ENCODE measurements at places on chromosomes 12 and 14. TPM values are rescaled to one million over a fixed set of nuclear protein-coding genes. Genes with fewer than 3 reads are reported as not detected.

DNA sequence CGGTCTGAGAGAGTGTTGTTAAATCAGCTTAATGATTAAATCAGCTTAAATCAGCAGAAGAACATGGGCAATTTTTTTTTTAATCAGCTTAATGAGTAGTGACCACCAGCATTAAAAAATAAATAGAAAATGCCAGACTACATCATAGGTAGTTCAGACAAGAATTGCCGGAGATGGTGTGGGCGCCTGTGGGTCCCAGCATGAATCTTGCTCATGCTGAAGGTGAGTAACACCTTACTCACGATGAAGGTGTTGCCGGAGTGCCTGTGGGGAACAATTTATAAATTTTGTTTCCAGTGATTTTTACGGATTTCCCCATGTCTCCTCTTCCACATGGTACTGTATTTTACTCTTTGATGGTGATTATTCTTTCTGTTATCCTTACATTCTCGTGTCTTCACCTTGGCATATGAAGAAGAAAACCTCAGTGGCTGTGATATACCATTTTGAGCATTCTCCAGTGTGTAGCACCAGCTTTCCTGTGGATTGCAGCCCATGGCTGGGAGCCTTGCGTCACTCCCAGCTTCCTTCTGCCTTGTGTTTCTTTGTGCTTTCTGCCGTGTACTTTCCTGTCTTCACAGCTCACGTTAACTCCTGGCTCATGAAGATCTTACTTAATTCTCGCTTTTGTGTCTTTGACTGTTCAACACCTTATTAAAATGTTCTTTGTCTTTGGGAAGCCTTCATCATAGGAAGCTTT lies 4.7 kb downstream of the TDRD9 start:
- no peak for DNase-seq

DNA sequence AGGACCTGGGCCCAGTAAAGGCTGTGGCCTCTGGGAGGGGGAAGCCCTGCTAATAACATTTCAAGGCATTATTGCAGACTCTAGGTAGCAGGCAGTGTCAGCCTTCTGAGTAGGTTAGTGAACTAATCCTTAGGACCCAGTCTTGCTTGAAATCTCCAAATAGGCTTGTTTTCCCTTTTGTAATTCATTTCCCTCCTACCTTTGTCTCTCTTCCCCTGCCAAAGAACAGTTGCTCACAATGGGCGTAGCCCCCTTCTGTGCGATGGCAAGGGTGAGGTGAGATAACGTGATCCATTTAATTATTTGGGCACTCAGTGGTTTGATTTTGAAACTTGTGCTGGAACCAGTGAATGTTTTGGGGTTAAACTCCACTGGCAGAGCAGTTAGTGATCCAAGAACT lies 10.9 kb downstream of the PELI2 start:
- no peak for DNase-seq

GRCh38 chr12:64392221-64392620 lies 1.7 kb upstream of the C12orf56 start:
- DNase-seq, result no peak

NUMB gene
- 72.4 TPM for total RNA-seq
